Activated T-helper 1 cell treated with Interleukin-2 at 50 U/mL for 16 hours (primary cell): ENCODE measurements at places on chromosomes 7 and 10.

DNA sequence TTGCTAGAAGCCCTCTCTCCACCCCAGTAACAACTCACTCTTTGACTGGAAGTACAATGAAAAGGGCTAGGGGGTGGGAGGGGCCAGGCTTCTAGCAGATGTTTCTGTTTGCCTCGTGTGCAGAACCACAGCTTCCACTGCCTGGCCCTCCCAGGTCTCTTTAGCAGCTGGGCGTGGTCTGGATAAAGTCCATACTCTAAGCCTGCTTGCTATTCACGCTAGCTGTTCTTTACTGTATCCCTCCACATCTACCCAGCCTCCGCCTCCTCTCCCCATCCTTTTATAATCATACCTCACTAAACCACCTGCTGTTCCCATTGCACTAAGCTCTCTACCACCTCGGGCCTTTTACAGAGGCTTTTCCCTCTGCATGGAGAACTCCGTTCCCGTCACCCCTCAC lies 288.8 kb downstream of the CAMK1D start:
- no peak for DNase-seq

GRCh38 chr7:23235813-23236221 lies 10.8 kb upstream of the GPNMB start:
- no peak for DNase-seq

GRCh38 chr10:127889605-127890195 lies 3.0 kb downstream of the CLRN3 start:
- DNase-seq = no peak

- DNase-seq = no peak
Measured at GRCh38 chr10:30116041-30116491, 56.7 kb upstream of the JCAD start.

DNA sequence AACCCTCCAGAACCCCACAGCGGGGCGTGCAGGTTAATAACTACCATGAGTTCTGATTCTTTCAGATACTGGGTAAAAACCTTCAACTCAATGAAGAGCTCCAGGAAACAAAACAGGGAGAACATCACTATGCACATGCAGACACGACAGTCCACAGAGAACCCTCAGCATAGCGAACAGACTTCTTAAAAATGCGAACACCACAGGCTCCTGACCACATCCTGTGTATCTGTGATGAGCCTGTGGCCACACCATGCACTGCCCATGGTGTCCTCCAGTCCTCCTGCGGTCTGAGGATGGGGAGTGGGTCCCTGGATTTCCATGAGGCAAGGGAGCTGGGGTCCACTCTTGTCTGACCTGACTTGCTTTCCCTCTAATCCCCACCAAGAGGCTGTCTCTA lies 107.2 kb downstream of the COBL start:
- DNase-seq = no peak

- DNase-seq = no peak
Measured at GRCh38 chr7:42161110-42161509, 75.9 kb downstream of the GLI3 start.

- DNase-seq = no peak
Measured at GRCh38 chr7:44382459-44383265, 57.3 kb upstream of the CAMK2B start.

GRCh38 chr10:64648915-64649314 lies 1127.7 kb downstream of the REEP3 start:
- DNase-seq = no peak

DNA sequence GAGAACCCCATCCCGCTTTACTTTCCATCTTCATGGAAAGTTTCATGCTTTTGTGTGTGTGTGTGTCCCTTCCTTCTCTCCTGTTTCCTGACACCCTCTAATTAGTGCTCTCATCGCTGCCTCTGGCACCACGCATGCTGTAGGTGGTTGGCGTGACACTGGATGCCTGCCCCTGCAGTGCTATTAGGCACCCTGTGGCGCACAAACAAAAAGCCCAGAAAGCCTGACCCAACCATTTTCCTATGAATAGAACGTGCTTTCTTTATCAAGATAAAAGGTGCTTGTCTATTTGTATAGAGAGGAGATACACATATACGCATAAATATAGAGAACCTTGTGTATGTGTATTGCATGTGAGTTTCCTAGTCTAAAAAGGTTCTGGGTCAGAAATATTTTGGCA lies 120.8 kb upstream of the CDCA7L start:
- no peak for DNase-seq

DNA sequence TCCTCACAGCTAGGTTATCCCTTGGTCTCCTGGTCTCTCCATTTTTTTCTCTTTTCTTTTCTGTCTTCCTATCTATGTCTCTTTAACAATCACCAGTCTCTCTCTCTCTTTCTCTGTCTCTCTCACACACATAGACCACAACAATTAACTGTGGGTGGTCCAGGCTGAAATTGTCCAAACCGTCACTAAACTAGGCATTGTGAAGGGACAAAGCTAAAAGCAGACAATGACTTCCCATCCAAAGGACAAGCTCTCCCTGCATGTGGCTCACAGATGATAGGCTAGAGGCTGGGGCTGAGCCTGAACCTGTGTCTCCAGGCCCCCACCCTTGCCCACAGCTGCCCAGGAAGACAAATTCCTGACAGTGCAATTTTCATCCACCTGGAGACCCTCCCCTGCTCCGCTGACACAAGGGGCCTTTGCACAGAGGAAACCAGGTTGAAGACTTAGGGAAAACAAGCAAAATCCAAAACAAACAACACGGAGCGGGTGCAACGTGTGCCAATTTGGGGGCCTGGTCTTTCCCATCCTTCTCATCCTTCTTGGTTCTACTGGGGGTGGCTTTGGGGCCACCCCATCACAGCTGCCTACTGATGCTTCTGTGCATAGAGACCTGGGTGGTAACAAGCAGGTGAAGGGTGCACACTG lies 755.4 kb downstream of the GRID1 start:
- no peak for DNase-seq
